ENCODE measurements at places on chromosomes 12 and 14. TPM values are rescaled to one million over a fixed set of nuclear protein-coding genes. Genes with fewer than 3 reads are reported as not detected.
A peak's percentile ranks its signal among the peaks of the same experiment; 100 is the strongest.

DNA sequence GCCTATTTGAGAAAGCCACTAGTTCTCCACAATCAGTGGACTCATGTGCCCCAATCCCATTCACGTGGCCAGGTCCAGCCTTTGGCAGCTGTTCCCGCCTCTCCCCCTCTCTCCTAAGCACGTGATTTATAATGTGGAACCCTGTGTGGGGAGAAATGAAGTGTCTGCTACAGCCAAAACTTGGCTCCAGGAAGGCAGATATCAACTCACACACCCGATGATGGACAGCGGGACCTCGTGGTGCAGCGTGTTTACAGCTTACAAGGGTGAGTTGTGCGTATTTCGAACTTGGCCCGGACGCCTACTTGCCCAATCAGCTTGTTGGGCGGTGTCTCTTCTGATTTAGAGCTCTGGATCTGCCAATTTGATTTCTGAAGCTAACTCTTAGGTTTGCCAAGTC, 38.1 kb upstream of the FAM181A start:
- DNase-seq, result no peak

- DNase-seq, result peak; percentile 49
Measured at GRCh38 chr12:51591016-51591901, at the start of gene SCN8A. Gene SCN8A, plus strand, starts transcription at chr12:51591233. Its CDS starts 71,585 bp downstream, at chr12:51662818.

PTPN6 gene
- total RNA-seq, result 334 TPM

GRCh38 chr14:94374749-94375260, 13.6 kb downstream of the SERPINA1 start:
- no peak for DNase-seq

PRPH gene
- total RNA-seq, result not detected

- no peak for DNase-seq
Measured at GRCh38 chr14:42149609-42150261, 543.1 kb downstream of the LRFN5 start.

DNA sequence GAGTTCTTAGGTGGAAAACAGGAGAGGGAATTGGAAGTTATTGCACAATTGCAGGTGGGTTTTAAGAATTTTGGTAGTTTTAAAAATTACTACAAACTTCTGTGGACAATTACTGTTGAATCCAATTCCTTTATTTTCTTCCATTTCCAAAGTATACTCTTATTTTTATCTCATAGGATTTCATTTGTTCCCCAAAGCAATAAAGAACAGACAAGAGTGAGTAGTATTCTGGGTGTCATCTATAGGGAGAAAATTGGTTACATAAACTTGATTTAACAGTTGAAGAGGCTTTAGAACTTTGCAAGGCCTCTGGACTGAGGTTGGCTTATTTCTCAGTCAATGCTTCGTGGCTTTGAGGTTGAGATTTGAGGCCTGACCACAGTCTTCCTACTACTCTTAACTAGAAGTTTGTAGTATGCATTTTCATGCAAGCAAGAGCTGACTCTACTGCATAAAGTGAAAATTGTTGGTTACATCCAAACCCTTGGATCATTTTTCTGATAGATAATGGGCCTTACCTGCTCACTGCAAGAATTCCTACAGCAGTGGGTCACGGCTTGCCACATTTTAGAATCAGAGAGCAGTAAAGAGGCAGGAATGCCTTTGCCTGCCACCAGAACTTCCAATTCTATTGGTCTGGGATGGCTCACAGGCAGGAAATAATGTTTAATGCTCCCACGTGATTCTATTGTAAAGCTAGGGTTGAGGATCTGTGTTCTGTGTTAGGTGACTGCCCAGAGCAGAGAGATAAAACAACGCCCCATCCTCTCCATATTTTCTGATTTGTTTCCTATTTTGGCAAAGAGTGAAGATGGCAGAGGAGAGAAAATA, 270.5 kb downstream of the TTC6 start:
- DNase-seq, result no peak

GRCh38 chr14:61598980-61599379, 96.3 kb upstream of the HIF1A start:
- peak; percentile 66 for DNase-seq

CLIP1 gene
- total RNA-seq, result 50.7 TPM

Measured in activated naive CD4-positive, alpha-beta T cell treated with anti-CD3 and anti-CD28 coated beads for 36 hours (primary cell).